ENCODE measurements at places on chromosomes 3 and 15.
A peak's percentile ranks its signal among the peaks of the same experiment; 100 is the strongest.

GRCh38 chr3:40191850-40192448 lies 117.6 kb upstream of the EIF1B start:
- DNase-seq = peak; percentile 39

DNA sequence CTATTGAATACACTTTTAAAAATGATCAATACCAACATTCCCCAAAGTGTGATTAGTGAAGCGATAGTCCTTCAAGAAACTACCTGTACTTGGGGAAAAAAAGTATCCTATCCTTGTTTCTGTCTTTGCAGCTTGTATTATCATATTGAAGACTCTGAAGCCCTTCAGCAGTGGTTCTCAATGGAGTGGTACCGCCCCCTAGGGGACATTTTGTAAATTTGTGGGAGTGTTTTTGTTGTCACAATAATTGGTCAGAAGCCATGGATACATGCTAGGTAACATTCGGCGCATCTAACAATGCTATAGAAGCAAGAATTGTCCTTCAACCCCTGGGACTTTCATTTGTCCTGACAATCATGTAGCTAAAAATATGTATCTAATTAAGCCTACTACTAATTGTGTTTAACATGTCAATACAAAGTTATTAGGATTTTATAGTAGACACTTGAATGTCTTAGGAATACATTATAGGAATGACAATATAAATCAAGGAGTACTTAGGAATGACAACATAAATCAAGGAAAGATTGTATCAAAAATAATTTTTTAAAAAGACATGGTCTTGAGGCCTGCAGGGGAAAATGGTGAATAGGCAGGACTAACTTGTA lies 53.7 kb downstream of the NMD3 start:
- DNase-seq = no peak

DNA sequence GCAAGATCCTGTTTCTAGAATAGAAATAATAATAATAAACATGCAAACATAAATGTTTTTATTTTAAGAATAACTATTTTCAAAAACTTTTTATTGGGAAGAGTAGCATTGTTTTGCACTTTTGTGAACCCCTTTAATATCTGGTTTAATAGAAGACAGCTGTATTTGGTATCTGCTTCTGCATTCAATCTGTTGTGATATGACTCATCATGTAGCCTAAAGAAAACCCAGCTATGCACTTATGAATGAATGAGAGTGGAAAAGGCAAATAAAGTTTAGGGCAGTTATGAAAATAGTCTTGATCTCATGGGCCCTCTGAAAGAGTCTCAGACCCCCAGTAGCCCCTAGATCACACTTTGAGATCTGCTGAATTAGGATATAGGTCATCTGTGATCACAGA lies 100.4 kb upstream of the PPP2R3A start:
- DNase-seq = no peak

DNA sequence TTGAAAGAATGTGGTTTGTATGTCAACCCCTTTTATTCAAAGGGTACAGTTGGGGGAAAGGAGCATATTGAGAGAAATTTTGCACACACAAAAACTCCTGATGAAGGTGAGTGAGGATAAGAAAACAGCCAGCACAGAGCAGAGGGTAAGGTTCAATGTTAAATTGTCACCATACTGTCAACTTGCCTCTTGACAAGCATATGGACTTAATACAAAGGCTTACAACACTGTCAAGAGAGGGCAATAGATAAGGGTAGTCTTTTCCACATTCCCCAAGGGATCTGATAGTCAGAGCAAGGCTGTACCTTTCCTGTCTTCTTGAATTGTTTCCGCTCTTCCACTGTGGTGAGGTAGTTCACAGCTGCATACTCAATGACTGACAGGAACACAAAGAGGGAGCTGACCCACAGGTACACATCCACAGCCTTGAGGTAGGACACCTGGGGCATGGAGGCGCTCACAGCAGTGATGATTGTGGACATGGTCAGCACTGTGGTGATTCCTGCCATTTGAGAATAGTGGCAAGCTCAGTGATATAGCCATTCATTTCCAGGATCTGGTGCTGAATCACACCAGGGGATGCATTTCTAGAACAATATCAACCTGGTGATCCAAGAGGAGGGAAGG lies 20.4 kb upstream of the RIOX2 start:
- no peak for DNase-seq

DNA sequence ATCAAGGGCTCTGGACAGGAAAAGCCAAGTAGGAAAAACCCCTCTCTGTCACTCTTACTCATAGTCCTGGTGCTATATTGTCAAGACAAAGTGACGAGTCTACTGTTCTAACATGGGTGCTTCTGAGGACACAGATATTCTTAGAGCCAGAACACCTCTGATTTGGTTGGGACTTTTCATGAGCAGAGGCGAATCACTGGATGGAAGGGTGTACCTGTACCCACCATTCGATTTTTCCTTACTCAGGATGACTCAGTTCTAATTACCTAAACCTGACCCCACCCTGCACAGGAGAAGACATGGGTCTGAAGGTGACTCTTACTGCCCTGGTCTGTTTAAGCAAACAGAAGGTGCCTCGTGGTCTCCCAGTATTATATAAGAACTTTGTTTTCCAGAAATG lies 58.5 kb downstream of the ABCC5 start:
- DNase-seq = no peak

DNA sequence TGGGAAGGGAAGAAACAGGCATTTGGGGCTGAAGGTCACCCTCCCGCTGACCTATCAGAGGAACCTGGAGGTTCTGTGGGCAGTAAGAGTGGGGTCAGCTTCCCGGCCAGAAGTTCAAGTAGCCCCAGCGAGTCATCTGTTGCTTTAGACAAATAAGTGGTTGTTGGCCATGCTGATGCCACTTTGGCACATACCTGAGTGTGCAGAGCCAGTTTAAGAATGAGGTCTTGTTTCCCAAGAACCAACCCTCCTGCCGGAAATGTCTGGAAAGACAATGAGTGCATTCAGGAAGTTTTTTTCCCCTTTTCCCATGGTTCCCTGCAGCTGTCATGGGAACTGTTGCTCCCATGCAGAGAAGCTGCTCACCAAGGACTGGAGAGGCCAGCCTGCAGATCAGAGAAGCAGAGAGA lies 166.7 kb downstream of the ZNF621 start:
- DNase-seq = no peak

DNA sequence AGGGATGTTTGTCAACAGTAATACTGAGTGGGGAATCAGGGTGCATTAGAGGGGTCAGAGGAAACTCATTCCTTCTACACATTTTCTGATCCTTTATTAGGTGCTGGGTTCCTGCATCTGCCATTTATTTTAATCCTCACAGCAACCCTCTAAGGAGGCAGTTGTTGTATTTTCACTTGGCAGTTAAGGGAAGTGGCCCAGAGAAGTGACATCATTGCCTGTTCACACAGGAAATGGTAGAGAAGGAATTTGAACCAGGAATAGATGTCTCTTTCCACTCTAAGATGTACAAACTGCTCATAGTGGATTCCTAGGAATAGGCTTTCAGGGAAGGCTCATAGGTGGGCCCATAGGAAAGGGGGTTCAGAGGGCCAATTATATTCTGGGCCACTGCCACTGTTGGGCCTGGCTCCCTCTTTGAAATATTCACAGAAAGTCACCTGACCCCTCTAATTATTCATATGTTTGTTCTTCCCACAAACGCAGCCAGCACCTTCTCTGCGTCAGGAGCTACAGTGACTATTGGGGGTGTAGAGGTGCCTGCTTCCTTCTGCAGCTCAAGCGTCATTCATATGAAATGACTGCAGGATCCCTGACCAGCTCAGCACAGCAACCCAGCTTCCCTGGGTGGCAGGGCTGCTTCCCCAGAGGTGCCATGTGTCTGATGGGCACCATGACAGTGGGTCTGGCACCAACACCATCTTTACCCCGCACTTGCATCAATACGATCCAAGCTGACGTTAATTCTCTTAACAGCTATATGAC lies 163.9 kb upstream of the SMAD3 start:
- no peak for DNase-seq

DNA sequence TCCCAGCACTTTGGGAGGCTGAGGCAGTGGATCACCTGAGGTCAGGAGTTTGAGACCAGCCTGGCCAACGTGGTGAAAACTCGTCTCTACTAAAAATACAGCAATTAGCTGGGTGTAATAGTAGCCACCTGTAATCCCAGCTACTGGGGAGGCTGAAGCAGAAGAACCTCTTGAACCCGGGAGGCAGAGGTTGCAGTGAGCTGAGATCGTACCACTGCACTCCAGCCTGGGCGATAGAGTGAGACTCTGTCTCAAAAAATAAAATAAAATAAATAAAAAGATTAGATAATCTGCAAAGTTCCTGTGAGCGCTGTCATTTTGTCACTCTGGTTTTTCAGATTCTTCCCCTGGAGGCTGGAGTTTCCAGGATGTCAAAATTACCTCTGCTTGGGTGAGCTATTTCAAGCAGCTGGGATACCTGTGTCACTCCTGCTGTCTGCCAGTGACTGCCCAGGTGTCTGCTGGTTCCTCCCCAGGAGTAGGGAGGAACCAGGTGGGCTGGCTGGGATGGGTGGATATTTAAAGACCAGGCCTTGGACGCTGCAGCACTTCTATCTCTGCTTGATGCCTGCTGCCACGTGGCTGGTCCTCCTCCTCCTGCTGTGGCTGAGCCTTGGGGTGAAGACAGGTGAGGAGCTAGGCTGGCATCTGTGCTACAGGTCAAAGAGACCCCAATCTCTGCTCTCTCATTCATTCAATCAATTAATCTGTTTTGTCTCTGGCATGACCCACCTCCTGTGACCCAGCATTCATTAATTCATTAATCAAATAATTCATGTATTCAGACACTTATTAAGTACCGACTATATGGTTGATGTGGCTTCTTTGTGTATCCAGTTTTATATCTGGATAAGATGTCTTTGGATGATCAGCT lies 19.5 kb upstream of the MUC20 start:
- no peak for DNase-seq

DNA sequence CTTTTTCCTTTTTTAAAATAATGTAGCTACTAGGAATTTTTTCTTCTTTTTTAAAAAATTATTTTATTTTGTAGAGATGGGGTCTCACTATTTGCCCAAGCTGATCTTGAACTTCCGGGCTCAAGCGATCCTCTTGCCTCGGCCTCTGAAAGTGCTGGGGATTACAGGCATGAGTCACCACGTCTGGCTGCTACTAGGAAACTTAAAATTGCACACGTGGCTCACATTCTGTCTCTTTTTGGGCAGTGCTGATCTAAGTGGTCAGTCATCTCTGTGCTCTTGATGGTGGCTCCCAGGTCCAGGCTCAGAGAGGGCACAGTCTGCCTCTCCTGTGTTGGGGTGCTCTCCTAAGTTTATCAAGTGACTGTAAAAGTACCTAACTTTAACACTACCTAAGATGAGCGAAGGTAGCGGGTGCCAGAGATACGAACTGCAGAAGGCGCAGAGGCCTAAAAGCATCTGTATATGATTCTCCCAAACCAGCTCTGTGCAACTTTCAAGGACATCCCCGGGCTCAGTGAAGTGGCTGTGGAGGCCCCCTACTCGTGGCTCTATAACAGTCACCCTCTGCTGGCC lies 52.9 kb upstream of the SEC13 start:
- DNase-seq = no peak

DNA sequence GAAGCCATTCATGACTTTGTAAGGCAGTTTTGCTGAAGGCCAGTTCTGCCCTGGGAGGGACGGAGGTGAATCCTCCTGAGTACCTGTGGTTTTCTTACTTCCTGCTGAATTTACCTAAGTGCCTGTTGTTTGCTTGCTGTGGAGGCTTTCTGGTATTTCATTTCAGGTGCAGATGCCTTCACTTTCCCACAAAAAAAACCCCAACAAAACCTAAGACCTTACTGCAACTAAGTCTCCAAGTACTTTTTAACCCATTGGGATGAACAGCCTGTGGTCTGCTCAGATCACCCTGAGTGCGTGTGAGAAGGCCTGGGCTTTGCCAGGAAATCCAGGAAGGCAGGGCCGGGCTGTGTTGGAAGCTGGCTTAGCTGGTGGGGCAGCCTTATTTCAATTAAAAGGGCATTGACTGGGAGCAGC lies 65.3 kb downstream of the IGF1R start:
- no peak for DNase-seq

Measured in astrocyte of the cerebellum (primary cell).